Spinal cord (tissue), 10 donors: ENCODE measurements at places on chromosomes 7 and 10.
A peak's percentile ranks its signal among the peaks of the same experiment; 100 is the strongest.

DNA sequence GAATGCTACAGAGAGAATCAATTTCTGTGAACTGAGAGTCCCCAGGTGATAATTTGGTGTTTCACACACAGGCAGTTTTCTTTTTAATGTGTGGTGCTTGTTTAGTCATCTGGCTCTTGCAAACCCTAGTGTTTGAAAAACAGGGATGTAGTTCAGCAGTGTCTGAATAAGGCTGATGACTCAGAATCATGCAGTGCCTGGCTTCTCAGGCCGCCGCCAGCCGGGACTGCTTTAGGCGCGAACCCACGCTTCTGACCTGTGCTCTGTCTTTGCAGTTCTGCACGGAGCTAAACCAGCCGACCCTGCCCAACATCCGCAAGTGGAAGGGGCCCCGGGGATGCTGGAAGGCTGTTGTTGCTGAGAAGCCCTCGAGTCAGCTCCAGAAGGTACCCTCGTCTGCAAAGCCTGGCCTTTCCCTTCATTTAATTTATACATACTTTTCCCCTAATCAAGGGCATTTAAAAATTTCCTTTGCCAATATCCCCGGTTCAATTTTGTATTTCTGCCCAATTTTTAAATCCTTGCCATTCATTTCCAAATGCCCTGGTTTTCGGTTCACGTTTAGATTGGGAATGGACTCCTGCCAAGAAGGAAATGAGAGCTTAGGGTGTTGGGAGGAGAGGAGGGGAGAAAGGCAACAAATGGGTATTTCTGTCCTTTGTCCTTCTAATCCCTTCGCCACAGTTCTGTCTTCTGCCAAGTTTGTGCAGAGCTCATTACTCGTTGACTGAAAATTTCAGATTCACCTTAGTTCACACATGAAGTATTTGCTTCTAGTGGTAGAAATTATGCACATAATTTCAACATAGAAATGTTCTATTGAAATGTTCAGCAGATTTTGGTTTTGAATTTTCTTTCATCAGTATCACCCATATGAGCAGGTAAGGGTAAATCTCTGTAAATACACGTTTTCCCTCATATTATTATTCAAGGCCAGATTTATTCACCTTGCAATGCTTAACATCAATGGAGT is 108.5 kb upstream of the ANLN start:
- peak; percentile 83 for DNase-seq

DNA sequence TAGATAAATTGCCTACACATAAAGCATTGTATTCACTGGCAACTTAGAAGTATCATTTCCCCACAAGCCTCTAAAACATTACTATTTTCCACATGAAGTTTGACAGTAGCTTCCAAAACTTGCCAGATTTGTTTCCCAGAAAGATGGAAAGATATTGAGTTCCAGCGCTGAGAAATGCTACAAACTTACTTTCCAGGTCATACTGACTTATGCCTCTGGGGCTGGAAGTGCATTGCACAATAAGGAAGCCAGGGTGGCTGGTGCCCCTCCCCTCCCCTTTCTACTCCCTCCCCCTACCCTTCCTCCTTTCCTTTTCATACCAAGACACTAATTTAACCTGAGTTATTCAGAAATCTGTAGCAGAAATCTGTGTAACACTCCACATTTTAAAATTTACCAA is 212.6 kb downstream of the WDR37 start:
- DNase-seq, result no peak

GRCh38 chr10:73906524-73907447 is 4.1 kb upstream of the PLAU start:
- peak; percentile 26 for DNase-seq

GRCh38 chr7:8938044-8938805 is 504.8 kb downstream of the NXPH1 start:
- DNase-seq, result no peak

- DNase-seq, result no peak
Measured at GRCh38 chr7:157601530-157601929, 264.7 kb downstream of the DNAJB6 start.

DNA sequence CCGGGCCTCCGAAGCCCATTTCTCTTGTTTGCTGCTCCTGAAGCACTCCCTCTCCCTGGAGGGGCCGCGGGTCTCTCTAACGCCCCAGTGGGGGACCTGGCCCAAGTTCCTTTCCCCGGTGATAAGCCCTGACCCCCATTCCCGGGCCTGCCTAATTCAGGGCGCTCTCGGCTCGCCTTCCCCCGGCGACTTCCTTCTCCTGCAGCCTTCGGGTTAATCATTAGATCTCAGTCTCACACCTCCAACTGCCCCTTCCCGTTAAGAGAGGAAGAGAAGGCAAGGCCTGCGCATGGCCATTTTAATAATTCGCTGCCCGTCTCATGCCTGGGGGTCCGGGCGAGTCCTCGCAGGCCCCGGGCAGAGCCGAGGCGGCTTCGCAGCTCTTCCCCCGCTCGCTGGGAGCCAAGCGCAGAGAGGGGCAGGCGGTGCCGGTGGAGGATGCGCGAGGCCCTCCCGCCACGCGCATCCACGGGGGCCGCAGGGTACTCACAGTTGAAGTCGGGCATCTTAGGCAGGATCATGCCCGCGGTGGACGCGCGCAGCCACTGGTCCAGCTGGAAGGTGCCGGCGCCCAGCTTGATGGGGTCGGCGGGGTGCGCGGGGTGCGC is 1.2 kb downstream of the MNX1 start:
- DNase-seq, result no peak

GRCh38 chr7:100604976-100605911 is 3.1 kb downstream of the PCOLCE start:
- DNase-seq, result no peak

GRCh38 chr10:95500097-95500496 is 61.1 kb downstream of the SORBS1 start:
- DNase-seq, result no peak
